ENCODE measurements at places on chromosomes 2 and 18.

DNA sequence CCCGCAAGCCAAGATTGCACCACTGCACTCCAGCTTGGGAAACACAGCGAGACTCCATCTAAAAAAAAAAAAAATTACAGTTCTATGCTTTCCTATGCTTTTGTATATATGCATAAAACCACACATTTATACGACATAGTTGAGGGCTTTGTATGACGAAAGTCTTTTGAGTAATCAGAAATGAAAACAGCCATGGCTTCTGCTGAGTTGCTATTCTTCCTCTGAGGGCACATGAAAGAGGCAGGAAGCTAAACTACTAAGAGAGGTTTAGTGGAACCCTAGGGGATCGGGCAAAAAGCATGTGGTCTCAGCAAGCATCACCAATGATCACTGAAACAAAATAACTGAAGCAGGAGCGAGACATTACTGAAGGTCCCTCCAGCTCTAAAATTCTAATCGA, 99.6 kb downstream of the ZAP70 start:
- DNase-seq: no peak

DNA sequence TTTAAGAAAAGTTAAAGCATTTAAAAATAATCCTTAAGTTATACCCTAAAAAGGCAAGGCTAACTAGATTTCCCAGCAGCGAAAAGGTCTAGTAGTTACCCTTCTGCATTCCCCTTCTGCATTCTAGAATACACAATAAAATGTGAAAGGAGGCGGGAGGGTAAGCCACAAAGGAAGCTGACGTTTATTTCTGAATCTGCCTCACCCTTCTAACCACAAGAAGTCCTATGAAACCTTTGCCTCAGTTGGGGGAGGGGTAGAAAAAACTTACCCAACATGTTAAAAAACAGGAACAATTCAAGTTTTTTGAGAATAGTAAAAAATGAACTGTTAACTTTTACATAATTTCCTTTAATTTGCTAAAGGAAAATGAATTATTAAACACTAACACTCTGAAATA, 11.3 kb downstream of the STK17B start:
- DNase-seq: no peak

GRCh38 chr18:68520406-68521075, 194.4 kb downstream of the TMX3 start:
- DNase-seq: no peak

DNA sequence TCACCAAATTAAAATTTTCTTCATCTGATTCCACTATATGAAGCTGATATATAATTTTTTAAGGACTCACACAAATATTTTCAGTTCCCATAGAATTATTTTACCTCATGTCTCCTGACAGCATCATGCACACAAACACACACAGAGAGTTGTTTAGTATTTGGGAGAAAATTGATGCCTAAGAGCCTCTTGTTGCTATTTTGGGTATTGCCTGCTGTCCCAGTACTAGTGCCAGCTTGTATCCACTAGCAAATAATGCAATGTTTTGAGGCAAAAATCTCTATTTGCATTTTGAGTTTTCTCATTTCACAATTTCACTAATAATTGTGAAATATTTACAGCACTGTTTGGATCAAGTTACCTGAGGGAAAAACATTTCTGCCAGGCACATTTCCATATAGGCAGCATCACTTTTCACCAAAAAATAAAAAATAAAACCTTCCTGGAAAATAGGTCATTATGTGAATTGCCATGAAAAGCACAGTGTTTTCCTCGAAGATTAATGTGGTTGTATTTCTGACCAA, 328.2 kb downstream of the KCNJ3 start:
- DNase-seq: no peak

GRCh38 chr2:227186751-227187150, 22.3 kb downstream of the COL4A3 start:
- DNase-seq: no peak

- DNase-seq: no peak
Observed at GRCh38 chr18:8882632-8883408, 177.5 kb downstream of the MTCL1 start.

DNA sequence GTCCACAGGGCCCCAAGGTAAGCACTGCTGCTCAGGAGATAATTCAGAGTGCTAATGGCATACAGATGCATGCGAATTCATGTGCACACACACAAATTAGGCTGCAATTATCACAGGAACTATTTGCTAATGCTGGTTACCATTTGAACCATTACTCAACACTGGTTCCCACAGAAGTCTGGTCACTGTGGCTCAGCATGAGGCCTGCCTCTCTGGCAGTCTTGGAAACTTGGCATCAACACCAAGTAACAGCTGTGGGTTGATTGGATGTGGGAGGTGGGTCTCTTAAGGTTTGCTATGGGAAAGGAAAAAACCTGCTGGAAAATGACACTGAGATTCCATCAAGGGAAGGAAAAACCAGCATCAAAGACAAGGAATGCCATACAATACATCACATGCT, 105.0 kb downstream of the CELF4 start:
- no peak for DNase-seq

DNA sequence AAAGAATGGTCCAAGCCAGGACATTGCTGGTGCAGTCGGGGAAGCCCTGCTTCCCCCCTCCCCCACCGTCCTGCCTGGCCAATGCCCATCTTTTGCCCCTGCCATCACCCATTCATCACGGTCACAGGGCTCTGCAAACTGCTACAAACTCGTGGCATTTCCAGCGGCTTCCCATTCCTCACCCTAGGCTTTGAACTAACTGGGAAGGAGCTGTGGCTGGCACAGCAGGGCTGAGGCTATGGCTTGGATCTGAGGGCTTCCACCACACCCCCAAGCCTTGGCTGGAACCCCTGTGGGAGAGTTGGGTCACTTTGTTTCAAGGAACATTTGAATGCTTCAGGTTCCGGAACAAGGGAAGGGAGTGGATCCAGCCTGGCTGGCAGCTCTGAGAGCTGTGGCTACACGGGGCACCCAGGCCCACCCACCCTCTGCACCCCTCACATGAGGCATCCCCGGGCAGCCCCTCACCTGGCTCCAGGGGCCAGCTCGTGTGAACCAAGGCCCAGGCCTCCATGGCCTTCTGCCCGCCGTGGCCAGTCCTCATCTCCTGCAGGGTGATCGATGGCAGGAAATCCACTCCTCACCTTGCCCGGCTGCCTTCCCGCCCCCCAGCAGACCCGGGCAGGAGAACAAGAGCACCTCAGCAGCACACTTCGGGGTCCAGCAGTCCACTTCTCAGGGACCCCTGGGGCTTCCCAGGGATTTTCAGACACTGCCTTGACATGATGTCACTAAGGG, 58.8 kb upstream of the OTOS start:
- no peak for DNase-seq

- no peak for DNase-seq
Observed at GRCh38 chr2:8193686-8194615, 487.9 kb upstream of the ID2 start.

GRCh38 chr2:34738691-34739090, 1139.6 kb upstream of the FAM98A start:
- DNase-seq: no peak

GRCh38 chr2:178237488-178238153, 43.3 kb downstream of the OSBPL6 start:
- no peak for DNase-seq

DNA sequence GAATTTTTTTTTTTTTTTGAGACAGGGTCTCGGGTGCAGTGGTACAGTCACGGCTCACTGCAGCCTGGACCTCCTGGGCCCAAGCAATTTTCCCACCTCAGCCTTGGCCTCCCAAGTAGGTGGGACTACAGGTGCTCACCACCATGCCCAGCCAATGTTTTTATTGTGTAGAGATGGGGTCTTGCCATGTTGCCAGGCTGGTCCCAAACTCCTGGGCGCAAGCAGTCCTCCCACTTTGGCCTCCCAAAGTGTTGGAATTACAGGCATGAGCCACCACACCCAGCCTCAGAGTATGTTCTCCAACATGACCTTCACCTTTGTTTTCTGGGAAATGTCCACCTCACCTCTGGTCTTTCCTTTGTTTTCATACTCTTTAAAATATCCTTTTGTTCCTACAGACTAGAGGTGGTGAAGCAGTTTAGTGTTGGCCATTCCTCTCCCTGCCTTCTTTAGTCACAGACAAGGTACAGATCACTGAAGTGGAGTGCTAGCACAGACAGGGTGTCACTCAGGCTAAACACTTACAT, 19.5 kb upstream of the MOCOS start:
- DNase-seq: no peak

GRCh38 chr2:21891191-21891590, 767.4 kb downstream of the TDRD15 start:
- DNase-seq: no peak

GRCh38 chr2:34011684-34012083, 412.6 kb upstream of the FAM98A start:
- no peak for DNase-seq

GRCh38 chr2:104904889-104905288, 51.0 kb downstream of the POU3F3 start:
- DNase-seq: no peak

DNA sequence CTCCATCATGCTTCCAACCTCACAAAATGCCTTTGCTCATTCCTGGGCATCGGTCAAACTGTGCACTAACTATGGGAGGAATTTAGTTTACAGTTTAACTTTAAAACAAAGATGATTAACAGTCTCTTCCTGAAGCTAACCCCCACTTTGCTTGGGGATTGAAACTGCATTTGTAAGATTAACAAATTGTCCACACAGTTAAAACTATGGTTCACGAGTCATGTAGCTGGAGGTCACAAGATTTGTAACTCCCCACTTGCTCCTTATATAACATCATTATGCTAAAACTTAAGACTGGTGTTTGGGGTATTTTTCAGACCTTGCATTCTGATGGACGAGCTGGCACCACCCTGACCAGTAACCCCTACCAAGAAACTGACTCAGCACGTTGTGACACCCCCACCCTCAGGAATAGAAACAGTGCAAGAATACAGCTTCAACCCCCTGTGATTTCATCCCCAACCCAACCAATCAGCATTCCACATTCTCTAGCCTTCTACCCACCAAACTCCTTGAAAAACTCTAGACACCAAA, 252.3 kb downstream of the MBD5 start:
- DNase-seq: no peak

GRCh38 chr2:153477636-153478288, 800 bp downstream of the RPRM start:
- no peak for DNase-seq

DNA sequence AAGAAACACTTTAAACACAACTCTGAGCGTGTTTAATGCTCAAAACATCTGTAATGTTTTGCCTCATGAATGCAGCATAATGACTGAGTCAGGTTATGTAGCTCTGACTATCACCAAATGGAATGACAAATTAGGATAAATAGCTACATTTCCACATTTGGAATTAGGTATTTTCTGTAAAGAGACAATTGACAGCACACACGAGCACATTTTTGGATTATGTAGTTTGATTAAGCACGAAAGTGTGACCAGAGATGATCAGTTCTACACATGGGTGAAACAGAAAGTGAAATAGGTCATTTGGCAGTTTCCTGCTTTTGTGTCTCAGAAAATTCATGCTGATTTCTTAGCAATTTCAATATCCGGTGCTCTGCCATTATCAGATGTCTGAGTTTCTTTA, 29.0 kb downstream of the LPIN1 start:
- no peak for DNase-seq

DNA sequence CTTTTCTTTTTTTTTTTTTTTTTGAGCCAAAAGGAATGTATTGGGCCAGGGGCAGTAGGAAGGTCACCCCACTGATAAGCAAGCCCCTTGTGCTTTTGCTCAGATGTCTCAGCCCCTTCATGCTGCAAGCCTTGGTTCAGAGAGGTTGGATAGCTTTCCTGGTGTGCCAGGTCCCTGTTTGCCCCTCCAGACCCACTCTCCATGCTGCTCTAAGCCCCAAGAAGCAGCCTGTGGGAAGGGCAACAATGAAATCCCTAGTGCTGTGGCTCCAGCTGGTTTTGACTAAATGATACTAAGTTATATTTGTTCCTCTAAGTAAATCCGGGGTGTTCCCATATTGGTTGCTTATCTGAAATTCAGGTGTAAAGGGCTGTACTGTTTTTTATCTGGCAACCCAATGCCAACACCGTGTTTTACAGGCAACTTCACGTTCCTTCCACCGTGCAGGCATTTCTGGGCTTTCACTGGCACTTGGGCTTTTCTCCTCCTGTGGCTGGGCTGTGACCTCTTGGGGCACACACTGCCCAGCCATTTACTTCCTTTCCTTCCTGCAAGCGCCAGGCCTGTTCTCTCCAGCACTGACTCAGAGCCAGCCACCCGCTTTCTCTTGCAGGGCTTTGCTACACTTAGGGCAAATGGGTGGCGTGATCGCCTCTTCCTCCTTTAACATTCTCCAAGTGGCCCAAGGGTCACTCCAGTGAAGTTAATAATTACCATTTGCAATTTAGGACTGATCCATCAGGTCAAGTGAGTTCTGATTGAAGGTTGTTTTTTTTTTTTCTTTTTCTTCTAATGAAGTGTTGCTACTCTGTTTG, 21.6 kb downstream of the MERTK start:
- DNase-seq: no peak

DNA sequence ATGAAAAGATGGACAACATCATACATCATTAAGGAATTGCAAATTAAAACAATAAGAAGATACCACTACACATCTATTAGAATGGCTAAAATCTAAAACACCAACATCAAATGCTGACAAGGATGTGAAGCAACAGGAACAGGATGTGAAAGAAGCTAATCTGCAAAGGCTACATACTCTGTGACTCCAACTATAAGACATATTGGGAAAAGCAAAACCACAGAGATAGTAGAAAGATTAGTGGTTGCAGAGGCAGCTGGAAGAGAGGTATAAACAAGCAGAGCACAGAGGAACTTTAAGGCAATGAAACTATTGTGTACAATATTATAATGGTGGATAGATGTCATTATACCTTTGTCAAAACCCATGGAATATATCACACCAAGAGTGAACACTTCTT, 393.7 kb upstream of the RAB6C start:
- DNase-seq: no peak

DNA sequence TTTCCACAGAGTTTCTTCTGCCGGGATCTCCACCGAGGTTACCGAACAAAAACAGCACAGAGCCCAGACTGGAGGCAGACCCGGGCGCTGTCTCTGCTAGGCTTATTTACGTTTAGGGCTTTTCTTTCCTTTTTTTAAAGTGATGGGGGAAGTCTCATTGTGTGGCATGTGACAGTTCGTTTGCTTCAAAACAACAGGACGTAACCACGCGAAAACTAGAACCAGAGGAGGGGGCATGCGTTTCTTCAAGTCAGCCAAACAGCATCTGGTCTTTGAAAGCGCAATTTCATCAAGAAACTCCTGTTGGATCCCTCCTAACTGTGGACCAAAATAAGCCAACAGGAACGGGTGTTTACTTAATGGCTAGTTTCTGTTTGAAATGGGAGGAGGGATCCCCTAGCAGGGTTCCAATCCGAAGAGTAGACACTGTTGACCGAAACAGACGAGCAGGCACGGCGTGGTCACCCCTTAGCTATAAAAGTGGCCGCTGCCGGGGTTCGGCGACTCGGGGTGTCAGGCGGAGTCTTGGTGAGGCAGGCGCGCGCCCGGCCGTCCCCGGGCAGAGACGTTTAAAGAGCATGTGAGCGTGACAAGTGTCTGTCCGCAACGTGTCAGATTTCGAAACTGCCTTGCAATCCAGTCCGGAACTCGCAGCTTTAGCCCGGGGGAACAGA, 997 bp upstream of the TGIF1 start:
- DNase-seq: peak; percentile 83

GRCh38 chr18:59813942-59814341, 85.9 kb upstream of the PMAIP1 start:
- no peak for DNase-seq
